ENCODE measurements at places on chromosomes 7 and 10. TPM values are rescaled to one million over a fixed set of nuclear protein-coding genes. Genes with fewer than 3 reads are reported as not detected.

DNA sequence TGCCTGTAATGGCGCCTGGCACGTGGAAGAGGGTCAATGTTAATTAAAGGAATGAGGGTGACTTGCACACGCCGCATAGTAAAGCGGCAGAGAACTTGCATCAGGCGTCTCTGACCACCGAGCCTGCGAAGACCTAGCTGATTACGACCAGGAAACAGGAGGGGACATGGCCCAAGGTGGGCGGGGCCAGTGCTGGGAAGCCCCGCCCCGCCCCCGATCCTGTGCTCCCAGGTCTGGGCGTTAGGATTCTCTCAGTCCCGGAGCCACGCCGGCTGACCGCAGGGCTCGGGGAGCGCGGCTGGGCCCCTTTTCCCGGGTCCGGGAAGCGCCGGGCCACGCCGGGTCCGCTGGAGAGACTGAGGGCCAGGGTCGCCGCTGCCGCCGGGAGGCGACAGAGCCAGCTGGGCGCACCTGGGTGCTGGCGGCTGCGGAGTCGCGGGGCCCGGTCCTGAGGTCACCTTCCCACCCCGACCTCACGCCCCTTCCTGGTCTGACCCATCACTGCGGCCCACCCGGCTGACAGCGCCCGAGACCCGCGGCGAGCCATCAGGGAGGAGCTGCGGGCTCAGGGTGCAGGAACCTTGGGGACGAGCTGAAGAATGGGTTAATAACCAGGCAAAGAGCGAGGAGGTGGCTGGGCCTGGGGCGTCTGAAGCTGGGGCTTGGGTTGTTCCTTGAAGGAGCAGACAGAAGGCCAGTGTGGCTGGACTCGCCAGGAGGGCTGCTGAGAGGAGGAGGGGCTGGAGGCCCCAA lies 23.0 kb upstream of the GRID1 start:
- no peak for DNase-seq

- DNase-seq = no peak
Observed at GRCh38 chr7:104529567-104529966, 201.2 kb downstream of the LHFPL3 start.

DNA sequence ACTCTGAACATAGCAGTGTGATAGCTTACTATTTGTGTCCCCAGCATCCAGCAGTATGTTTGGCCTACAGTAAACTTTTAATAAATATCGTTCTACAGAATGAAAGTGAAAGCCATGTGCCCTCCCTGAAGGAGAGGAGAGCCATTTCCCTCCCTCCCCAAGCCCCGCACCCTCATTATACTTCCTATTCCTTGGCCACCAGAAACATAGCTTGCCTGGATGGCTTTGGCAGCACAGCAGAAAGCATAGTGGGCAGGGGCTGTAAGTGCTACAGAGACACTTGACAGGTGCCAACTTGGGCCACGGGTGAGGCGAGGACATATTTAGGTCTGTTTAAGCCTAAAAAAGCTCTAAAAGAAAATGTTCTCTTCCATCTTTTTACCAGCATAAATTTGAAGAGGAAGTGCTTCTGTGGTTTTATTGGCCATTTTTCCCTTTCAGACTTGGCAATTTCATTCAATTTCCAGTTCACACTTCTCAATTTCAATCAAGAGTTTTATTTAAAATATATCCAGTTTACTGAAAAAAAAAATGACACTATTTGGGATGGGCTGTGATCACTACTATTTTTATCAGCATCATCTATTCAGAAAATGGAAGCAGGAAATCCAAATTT lies 12.7 kb downstream of the HHEX start:
- DNase-seq = no peak

GBX1 gene
- polyA plus RNA-seq = 0.18 TPM

GRCh38 chr10:102962267-102962666 lies 44.2 kb downstream of the CNNM2 start:
- no peak for DNase-seq

DNA sequence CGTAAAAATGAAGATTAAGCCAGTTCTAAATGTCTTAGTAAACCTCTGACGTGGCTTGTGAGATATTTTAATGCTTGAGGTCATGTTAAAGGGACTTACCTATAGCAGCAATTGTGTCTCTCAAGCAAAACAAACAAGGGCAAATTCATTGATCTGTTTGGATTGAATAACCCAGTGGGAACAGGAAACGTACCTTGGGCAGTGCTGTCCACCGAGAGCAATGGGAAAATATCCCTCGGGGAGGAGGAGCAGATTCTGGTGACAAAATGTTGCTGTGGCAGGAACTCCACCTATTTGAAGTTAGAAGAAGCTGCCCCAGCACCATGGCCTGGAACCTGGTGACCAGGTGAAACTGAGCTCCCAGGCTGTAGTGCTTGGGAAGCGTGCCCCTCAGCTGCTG lies 107.1 kb upstream of the FZD8 start:
- no peak for DNase-seq

GRCh38 chr7:83547526-83547925 lies 101.4 kb downstream of the SEMA3E start:
- no peak for DNase-seq

DNA sequence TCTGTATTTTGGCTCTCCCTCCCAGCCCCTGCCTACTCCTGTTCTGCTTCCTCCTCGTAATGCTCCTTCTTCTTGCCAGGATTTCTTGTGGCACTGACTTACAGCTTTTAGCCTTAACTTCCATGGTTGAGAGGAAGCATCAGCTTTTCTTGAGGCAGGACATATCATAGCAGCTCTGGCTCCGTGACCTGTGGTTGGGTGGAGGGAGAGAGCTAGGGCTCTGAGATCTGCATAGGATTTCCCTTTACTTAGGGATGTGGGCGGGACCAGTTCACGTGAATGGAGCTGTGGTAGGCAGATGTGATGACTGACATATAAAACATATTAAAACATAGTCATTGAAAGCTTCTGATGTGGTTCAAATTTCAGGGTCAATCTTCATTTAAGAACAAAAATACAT lies 10.6 kb upstream of the RAB11FIP2 start:
- no peak for DNase-seq

DNA sequence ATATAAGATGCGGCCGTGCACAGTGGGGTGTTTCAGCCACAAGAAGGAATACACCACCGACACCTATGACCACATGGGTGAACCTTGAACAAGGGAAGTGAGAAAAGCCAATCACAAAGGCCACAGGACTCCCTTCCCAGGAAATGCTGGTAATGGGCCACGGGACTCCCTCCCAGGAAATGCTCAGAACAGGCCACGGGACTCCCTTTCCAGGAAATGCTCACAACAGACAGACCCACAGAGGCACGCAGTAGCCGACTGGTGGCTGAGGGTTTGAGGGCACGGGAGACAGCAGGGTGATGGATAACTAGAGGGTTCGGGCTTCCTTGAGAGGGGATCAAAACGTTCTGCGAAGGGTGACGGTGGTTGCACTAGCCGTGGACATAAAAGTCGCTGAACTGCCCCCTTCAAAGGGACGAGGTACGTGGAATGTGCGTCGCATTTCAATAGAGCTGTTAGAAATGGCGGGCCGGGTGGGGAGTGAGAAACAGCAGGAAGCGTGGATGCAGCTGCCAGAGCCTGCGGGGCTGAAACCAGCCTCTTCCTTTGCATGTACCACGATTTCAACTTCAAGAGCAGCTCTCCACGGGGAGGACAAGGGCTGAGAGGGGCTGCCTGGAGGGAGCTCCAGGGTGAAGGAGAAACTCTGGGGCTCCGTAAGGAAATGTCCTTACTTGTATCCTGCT lies 274.0 kb downstream of the ELFN1 start:
- DNase-seq = no peak

MUC3A gene
- polyA plus RNA-seq = 0.25 TPM

DNA sequence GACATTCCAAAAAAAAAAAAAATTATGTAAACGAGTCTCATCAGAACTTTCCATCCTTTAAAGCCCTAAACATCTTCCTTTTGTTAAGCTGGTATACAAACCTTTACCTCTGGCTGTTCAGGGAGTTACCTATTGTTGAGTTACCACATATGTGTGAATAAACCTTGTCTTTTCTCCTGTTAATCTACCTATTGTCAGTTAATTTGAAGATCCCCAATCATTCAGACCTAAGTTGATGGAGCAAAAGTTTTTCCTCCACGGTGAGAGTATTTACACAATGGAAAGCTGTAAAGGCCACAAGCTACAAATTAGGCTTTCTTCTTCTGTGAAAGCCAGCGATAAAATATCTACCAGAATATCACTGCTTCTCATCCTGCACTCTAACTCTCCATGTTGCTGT lies 80.3 kb downstream of the SKAP2 start:
- DNase-seq = no peak

DNA sequence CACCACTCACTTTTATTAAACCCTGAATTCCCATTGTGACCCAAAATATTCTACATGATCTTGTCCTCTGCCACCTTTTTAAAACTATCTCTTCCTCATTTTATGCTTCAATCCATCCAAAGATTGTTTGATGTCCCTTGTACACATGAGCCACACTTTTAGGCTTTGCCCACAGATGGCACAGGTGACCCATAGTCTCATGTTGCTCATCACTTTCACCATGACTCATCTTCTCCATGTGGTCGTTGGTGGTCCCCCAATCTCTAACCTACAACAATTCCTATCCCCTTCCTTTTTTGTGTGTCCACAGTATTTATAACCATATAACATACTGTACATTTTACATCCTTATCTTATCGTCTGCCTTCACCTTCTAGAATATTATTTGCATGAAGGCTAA lies 271.5 kb upstream of the ZWINT start:
- DNase-seq = no peak

All from right renal cortex interstitium (tissue), 3 donors.